Endothelial cell (in vitro differentiated cells): ENCODE measurements at places on chromosomes 6 and 20. TPM values are rescaled to one million over a fixed set of nuclear protein-coding genes. Genes with fewer than 3 reads are reported as not detected.

CGA gene
- not detected for total RNA-seq

HUS1B gene
- 0.72 TPM for total RNA-seq

- DNase-seq = no peak
Measured at GRCh38 chr20:6651016-6651415, 116.5 kb upstream of the BMP2 start.

DNA sequence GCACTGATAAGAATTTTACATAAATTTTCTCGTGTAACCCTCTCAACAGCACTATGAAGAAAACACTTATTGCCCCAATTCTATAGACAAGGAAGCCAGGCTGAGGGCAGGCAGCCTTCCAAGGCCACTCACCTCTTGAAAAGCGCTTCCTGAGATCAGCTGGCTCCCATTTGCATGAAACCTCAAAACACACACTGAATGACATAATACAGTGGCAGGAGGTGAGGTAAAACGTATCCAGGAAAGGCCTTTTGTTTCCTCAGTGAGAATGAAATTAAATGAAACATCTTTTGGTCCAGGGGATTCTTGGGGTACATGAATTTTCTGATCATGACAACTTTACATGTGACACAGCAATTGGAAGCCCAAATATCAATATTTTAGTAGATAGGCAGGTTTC, 112.5 kb downstream of the WDR27 start:
- DNase-seq = no peak

- no peak for DNase-seq
Measured at GRCh38 chr6:31186052-31186734, 15.7 kb upstream of the POU5F1 start.

- no peak for DNase-seq
Measured at GRCh38 chr6:9398071-9398766, 962.9 kb upstream of the SLC35B3 start.

DNA sequence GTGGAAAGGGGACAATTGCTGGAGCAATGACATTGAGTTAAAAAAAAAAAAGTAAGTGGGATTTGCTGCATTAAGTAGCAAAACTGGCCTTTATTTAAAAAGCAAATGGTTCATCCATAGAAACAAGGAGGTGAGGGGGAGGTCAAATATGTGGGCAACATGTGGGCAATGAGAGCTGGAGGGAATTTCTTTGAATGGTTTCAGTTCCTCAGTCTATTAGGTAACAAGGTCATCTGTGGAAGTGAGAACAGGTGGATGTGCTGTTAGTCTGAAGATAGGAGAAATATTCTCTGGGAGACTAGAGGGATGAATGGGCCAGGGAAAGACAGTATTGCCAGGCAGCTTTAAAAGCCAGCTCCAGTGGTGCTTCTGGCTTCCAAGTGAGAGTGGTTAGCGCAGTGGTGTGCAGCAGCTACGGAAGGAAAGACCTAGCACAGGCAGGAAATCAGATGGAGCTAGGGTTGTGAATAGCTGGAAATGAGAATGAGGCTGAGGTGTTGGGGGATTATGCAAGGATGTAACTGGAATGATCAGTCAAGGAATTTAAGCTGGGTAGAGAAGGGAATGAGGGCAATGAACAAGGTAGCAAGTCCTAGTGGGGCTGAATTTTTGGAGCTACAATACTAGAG, 727.6 kb downstream of the PTPRT start:
- no peak for DNase-seq

- no peak for DNase-seq
Measured at GRCh38 chr20:33993576-33994221, at the start of gene RALY. RALY (plus strand) TSS chr20:33993911; CDS start chr20:34072075, 78,164 bp downstream.

SDCBP2 gene
- total RNA-seq = 10.1 TPM

- no peak for DNase-seq
Measured at GRCh38 chr6:70124882-70125545, 177.9 kb downstream of the COL9A1 start.

ZFP57 gene
- total RNA-seq = 1.0 TPM

DNA sequence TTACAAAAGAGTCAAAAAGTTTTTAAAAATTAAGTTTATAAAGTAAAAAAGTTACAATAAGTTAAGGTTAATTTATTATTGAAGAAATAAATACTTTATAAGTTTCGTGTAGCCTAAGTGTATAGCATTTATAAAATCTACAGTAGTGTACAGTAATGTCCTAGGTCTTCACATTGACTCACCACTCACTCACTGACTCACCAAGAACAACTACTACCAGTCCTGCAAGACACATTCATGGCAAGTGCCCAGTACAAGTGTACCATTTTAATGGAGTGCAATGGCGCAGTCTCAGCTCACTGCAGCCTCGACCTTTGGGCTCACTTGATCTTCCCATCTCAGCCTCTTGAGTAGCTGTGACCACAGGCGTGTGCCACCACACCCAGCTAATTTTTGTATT, 128.2 kb downstream of the GPX5 start:
- DNase-seq = no peak

- no peak for DNase-seq
Measured at GRCh38 chr20:1855690-1856089, 39.5 kb upstream of the SIRPA start.

PCSK2 gene
- 1.0 TPM for total RNA-seq

DNA sequence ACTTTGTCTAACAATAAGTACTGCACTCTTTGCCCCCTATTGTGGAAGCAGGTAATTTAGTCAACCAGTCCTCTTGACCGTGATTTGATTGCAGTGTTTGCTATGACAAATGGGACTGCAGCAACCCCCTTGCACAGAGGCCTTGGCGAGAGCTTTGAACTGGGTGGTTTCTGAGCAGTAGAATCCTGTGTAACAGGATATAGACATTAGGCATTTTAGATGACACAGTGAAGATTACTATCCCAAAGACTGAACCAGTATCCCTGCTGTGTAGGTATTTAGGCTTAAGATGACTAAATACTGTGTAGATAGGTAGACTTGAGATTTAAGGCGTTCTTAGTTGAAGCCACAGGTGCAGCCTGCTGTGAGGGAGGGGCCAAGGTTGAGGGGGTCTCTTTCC, 9.9 kb downstream of the DNMT3B start:
- no peak for DNase-seq

DNA sequence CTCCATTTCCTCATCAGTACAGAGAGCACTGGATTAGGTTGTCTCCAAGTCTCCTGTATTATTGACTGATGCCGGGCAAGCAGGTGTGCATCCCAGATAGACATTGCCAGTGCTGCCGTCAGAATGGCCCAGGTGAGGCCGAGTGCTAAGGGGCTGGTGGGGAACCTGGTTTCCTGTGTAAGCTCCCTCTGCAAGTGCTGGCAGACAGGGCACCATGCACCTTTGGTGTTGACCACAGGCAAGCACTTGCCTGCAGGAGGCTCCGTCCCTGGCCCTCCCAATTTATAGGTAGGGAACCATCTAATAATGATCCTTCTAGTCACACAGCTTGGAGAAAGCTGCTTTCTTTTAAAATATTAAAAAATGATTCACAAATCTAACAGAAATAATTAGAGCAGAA, 747 bp downstream of the GABRR1 start:
- no peak for DNase-seq

THBD gene
- total RNA-seq = 90.4 TPM

GRCh38 chr6:77178821-77179220, 284.5 kb downstream of the HTR1B start:
- DNase-seq = no peak

GTSF1L gene
- total RNA-seq = not detected

COL21A1 gene
- 1.2 TPM for total RNA-seq

POU5F1 gene
- 88.7 TPM for total RNA-seq

DNA sequence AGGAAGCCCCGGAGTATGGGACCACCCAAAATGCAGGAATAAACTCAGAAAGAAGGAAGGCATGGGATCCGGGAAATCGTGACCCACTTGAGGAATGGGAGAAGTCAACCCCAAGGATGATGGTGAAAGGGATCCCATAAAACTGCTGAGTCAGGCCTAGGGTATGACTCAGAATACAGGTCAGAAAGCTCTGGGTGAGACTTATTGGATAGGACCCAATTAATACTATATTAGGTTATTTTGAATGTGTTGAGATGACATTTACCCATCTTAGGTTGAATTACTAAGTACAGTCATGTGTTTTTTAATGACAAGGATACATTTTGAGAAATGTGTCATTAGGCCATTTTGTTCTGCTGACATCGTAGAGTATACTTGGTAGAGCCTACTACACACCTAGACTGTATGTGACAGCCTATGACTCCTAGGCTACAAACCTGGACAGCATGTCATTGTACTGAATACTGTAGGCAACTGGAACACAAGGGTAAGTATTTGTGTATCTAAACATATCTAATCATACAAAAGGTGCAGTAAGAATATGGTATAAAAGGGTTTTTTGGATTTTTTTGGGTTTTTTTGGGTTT, 17.1 kb upstream of the HIVEP1 start:
- no peak for DNase-seq

DNA sequence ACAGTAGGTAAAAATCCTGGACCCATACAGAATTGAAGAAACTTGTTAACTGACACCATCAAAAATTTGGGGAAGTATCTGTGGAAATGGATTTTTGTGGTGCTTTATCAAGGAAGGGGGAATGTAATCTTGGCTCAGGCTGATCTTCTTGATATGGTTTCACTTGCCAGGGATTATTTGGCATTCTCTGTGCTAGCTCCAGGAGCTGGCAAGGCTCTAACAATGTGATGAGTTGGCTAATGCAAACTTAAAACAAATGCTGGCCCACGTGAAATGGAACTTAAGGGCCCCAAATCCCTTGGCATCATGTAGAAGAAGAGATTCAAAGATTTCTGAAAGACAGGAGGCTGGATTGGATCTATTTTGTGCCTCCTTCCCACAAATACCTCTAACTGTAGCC, 13.1 kb downstream of the KCNS1 start:
- DNase-seq = no peak

- no peak for DNase-seq
Measured at GRCh38 chr6:123806561-123806960, 2.9 kb downstream of the NKAIN2 start.

NKAIN2 gene
- 9.5 TPM for total RNA-seq

TEAD3 gene
- total RNA-seq = 6.3 TPM

BACH2 gene
- 3.9 TPM for total RNA-seq

PRSS16 gene
- 6.1 TPM for total RNA-seq

PRPH2 gene
- 0.15 TPM for total RNA-seq

- DNase-seq = no peak
Measured at GRCh38 chr6:25410102-25410501, 130.9 kb downstream of the CARMIL1 start.

GRCh38 chr6:108343894-108344293, 49.0 kb downstream of the AFG1L start:
- no peak for DNase-seq

DNA sequence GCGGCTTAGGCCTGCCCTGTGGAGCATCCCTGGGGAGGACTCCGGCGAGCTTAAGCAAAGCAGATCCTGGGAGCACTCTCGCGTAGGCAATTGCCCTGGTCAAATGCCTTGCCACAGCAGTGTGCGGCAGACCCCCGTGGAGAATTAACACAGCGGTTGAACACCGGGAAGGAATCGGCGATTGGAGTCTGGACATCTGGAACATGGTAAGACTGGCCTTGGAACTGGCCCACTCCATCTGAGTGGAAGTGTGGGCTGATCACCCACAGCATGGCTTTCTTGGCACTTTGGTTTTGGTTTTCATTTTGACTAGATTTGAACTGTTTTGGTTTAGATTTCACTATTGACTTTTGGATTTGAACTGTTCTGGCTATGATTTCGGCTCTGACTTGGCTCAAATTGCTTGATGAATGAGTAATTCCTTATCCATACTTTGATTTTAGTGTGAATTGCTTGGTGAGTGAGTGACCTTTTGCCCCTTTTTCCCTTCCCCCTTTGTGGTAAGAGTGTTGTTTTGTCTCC, 300.7 kb downstream of the RNGTT start:
- no peak for DNase-seq
